NCI-H2107 (cell line): ENCODE measurements at places on chromosomes 3 and 15.

- DNase-seq: no peak
These were observed 9.7 kb upstream of the TBL1XR1 start for GRCh38 chr3:177206936-177207335.

GRCh38 chr15:63022663-63023062, 19.9 kb upstream of the TPM1 start:
- DNase-seq: no peak

- no peak for DNase-seq
These were observed 245.3 kb downstream of the MYRIP start for GRCh38 chr3:40054568-40055222.

- no peak for DNase-seq
These were observed 657.2 kb downstream of the FHIT start for GRCh38 chr3:60594025-60594424.
